D341Med (cell line): ENCODE measurements at places on chromosomes 3 and 15.

- no peak for DNase-seq
Observed at GRCh38 chr3:175495331-175495730, 636.2 kb downstream of the NAALADL2 start.

DNA sequence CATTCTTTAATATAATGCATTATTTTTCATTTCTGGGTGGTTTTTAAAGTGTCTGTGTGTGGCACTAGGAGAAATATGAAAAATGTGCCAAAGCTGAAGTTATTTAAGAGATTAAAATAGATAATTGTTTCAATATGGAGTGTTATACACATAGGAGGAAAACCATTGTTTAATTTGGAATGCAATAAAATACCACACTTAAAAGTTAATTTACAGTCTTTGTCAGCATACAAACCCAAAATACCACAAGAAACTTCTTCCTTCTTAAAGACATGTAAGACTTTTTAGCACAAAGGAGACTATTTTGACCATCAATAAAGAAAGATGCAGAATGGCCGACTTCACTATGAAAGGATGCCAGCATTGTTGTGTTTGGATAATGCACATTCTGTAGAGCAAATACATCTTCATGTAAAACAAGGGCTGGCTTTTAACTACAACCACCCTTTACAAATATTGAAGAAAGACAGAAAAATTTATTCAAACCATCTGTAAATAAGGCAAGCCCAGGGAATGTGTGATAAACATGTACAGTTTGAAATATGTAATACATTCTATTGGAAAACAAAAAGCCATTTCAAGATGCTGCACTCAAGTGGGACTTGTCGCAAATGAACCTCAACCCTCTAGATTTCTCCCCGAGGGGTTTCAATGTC is 1146.6 kb downstream of the ROBO1 start:
- no peak for DNase-seq

- no peak for DNase-seq
Observed at GRCh38 chr3:182862159-182862860, 69.0 kb downstream of the ATP11B start.

DNA sequence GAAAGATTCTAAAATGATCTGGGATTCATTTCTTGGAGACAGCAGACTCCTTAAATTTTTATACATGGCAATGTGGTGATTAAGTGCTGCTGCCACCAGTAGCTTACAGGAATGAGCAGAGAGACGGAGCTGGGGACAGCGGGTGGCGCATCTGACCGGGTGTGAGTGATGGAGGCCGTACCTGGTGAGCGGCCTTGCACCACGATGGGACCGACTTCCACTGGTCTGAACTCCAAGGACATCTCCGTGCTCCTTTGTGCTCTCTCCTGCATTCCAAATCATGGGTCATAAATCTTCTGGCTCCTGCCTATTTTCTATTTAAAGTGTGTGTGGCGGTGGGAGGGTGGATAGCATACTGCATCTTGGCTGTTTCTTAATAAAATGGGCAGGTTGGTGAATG is 262.6 kb downstream of the ABHD5 start:
- no peak for DNase-seq

DNA sequence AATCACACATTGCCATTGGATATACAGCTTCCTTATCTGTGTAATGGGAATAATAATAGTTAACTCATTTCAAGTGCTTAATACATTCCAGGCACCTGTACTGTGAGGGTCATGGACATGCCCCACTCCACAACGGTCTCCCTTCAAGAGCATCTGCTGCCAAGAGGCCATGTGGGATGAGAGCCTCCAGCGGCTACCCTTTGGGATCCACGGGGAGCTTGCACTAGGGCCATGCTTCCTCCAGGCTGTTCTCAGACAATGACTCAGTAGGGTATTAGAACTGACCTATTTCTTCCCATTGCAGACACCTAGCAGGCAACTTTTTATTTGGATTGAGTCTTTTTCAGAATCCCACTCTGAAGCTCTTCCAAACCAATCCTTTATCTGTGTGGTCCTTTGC is 1078.9 kb downstream of the TUSC7 start:
- DNase-seq, result no peak

GRCh38 chr3:129794311-129795185 is 99.0 kb downstream of the TMCC1 start:
- DNase-seq, result peak; percentile 45

GRCh38 chr3:115688418-115688817 is 65.1 kb downstream of the GAP43 start:
- DNase-seq, result no peak

DNA sequence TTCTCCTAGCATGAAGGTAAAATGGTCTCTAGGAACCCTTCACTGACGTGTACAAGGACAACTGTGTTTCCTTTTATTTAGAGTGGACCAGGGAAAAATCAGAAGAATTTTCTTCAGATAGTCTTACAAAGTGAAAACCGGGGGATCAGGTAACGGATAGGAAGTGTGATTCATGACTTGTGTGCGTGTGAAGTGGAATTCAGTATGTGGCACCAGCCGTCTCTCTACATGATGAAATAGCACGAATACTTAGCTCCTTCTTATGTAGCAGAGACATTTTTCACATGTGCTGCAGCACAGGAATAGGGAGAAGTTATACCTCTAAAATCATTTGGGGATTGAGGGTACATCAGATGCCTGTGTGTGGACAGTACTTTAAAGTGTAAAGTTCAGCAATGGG is 159.2 kb downstream of the MEX3B start:
- no peak for DNase-seq

- DNase-seq, result no peak
Observed at GRCh38 chr3:194979173-194979572, 291.8 kb downstream of the XXYLT1 start.

DNA sequence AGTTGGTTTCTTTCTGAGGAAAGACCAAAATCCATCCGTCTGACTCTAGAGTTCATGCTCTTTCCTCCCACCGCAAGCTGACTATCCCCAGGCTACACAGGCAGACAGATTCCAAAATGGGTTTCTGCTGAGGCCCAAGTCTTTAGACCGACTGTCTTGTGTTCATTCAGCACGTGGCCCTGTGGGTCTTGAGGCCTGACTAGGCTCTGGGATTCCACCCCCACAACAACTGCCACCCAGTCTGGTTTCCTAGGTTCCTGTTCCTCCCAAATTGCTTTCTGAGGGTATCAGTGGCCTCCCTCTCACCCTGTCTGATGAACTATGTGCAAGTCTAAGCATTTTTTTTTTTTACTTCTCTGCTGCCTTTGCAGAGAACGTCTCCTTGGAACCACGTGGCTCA is 67.7 kb downstream of the CYP19A1 start:
- DNase-seq, result no peak

GRCh38 chr15:75238150-75238549 is 20.0 kb upstream of the GOLGA6C start:
- DNase-seq, result no peak

DNA sequence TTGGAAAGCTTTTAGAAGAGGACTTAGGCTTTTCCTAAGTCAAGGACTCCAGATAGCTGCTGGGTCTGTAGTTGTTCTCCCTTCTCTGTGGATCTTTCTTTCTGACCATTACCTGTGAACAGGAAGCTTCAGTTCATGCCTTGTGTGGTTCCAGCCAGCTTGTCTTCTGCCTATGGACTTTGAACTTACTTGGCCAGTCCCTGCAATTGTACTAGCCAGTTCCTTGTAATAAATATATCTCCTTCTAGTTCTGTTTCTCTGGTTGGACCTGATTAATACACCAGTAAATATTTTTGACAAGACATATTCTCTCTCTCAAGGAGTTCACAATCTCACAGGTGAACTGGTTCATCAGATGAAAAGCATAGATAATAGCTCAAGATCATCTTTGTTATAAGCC is 341.3 kb upstream of the DPPA4 start:
- no peak for DNase-seq

DNA sequence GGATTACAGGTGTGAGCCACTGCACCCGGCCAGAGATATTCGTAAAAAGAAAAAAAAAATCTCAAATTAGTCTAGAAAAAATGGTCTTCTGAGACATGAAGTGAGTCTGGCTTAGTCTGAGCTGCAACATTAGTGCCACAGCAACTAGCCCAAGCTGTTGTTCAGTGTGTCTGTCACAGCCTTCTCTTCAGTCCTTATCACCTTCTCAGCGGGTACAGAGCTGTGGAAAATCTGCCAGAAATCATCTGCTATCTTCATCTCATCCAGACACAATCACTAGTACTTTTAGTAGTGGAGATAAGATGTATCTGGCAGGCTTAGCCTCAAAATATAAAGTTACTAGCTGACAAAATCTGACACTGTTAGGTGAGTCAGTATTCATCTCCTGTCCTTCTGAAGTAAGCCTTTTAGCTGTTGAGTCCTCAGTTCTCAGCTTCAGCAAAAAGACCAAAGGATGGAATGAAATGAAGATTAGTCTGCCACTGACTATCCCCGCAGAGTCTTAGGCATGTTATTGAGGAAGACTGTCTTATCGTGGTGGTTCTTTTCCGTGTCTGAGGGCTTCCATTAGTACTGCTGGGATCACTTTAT is 120.5 kb upstream of the CGNL1 start:
- DNase-seq, result no peak

DNA sequence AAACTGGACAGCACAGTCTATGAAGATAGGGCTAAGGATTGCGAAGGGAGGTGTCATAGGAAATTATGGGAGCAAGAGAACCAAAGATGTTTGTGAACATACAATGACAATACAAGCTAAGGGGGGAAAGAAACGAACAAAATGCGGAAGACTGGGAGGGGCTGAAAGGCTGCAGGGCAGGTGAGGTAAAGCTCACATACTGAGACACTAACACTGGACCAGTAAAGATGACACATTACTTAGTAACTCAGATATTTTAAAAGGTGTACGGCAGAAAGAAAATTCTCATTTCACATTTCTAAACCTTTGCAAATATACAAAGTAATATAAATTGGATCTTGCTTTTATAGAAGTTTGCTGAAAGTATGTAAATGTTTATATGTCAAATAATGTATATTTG is 10.1 kb downstream of the CLDND1 start:
- no peak for DNase-seq

- no peak for DNase-seq
Observed at GRCh38 chr15:71396536-71397125, 281.4 kb downstream of the THSD4 start.

DNA sequence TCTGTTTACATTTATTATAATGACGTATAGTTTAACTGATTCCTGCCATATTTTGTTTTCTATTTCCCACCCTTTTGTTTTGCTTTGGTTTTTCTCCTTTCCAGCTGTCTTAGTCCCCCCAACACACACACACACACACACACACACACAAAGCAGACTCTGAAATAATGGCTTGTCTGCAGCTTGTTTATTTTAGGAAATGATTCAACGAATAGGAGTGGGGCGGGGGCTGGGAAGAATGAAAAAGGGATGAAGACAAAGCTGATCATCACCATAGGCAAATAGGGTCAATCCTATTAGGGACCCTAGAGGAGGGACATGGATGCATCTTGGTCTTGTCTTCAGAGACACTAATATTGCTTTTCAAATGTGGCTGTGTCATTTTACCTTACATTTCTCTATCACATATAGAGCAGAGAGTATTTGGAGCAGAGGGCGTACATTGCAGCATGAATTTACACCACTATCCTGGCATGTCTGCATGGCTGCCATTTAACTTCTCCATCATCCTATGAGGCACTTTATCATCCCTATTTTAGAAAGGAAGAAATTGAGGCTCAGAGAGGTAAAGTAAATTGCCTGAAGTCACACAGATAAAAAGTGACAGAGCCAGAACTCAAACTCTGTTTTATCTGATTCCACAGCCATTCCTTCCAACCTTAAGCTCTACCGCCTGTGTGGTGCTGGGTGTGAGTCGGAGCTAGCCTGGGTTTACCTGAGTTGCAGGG is 147.2 kb upstream of the TPM1 start:
- DNase-seq, result no peak

DNA sequence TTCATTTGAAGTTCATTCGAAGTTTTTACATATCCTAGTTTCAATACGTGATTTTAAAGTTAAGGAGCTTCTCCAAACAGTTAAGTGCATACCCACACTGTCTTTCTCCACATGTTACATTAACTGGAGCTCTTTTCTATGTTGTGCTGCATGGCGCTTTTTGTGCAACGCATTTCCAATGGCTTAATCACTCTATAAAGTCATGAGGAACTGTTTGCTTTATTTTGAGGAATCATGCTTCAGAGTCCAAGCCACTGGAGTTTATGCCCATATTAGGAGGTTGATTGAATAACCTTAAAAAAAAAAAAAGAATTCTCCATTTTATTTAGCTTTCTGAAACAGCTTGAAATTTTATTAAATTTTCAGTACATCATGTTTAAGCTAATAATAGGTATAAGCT is 109.4 kb upstream of the MBNL1 start:
- no peak for DNase-seq

- no peak for DNase-seq
Observed at GRCh38 chr3:77025471-77025870, 14.4 kb upstream of the ROBO2 start.

DNA sequence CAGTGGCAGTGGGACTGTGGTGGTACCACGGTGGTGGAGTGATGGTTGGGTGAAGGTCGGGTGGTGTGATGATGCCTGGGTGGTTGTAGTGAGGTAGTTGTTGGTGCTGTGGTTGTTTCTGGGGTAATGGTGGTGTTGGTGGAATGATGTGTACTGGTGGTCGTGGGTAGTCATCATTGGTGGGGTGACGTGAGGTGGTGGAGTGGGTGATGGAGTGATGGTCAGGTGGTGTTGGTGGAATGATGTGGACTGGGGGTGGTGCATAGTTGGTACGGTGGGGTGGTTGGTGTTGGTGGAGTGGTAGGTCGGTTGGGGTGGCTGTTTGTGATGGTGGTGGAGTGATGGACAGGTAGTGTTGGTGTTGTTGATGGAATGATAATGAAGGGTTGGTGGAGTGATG is 87.1 kb downstream of the PDCD6IP start:
- DNase-seq, result no peak

- no peak for DNase-seq
Observed at GRCh38 chr3:171192176-171192854, 165.8 kb upstream of the SLC2A2 start.

- no peak for DNase-seq
Observed at GRCh38 chr3:38030126-38031021, 932 bp upstream of the PLCD1 start.

DNA sequence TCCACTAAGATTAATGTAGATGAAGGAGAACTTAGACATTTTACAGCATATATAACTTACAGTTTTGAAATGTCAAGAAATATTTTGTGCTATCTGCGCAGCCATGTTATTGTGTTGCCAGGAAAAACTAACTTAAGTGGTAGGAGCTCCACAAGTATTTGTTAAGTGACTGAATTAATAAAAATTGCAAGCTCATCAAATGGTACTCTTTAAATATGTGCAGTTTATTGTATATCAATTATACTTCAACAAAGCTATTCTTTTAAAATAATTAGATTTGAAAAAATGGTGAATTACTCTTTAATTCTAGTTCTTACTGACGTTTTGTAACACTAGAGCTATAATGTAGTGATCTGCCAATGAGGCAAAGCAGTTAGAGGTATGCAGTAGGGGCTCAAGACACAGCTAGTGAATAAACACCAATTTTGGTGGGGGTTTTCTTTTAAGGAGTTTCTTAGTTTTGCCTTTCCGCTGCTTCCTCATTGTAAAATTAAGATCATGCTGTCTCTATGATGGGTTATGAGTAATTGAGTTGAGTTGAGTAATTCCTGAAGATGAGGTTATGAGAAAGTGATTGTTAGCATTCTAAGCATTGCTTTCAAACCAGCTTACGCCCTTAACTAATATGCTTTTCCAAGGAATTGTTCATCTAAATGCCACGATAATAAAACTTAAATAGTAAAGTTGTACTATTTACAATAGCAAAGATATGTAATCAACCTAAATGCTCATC is 10.9 kb upstream of the LXN start:
- DNase-seq, result no peak
